CD14-positive monocyte (primary cell): ENCODE measurements at places on chromosomes 3 and 15.

DNA sequence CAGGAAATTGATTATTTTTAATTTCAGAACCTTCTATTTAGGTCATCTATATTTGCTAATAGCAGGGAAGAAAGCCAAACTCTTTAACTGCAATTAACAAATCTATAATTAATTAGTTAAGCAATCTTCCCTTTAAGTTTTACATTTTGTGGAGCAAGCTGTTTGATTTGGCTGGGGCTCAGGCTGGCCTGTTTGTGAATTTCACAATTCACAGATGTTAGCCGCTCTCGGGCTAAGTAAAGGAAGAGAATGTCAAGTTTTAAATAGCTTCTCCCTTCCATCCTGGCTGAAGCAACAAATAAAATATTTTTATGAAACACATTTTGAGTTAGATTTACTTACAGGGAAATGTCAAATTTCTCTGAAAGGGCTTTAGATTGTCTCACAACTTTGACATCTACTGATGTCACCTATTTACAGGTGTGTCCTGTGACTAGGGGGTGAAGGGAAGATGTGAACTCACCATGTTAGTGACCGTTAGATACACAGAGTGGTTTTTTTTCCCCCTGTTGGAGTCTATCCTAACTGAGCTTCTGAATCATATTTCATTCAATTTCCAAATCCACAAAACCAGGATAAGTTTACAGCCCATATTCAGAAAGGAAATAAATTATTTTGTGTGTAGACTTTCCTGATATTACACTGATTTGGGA is 1.3 kb upstream of the TP63 start:
- no peak for DNase-seq

GRCh38 chr3:172520301-172520831 is 2.9 kb downstream of the TNFSF10 start:
- DNase-seq: no peak

DNA sequence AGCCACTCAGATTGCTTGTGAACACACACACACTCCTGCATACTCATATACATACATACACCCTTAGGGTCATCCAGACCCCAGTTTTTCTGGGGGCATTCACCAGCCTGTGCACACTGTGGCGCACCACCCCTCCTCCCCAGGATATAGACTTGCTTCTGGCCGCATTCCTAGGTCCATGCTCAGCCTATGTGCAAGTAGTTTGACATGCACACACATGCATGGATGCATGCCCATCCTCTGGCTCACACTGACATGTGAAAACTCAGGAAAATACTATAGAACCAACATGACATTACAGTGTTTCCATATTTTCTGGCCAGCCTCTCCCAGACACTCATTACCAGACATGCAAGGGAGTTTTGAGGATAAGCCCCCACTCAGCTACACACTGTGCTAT is 79.3 kb upstream of the POLG start:
- DNase-seq: no peak

DNA sequence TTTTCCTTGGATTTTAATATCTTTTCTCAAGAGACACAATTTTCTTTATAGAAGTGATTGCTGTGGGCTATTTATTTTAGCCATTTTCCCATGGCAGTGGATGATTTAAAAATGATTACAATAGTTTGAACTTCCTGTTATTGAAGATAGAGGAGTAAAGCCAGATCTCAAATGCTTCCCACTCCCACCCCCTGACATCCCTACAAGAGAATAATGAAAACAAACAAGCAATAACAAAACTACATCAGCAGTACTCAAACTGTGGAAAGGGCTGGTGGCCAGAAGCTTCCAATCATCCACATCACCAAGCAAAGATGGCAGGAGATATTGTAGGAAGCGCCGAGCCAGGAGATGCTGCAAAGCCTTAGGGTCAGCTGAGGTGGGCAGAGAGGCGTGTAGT is 831.1 kb upstream of the NR2F2 start:
- DNase-seq: no peak

GRCh38 chr15:33375236-33375635 is 64.5 kb downstream of the RYR3 start:
- DNase-seq: no peak
